Stimulated activated CD8-positive, alpha-beta memory T cell treated with anti-CD3 and anti-CD28 coated beads, Interleukin-15, amount 100 ng/mL, for 24 hours (primary cell): ENCODE measurements at places on chromosomes 12 and 14.

- DNase-seq = no peak
Observed at GRCh38 chr14:57464008-57464730, 29.5 kb downstream of the CCDC198 start.

DNA sequence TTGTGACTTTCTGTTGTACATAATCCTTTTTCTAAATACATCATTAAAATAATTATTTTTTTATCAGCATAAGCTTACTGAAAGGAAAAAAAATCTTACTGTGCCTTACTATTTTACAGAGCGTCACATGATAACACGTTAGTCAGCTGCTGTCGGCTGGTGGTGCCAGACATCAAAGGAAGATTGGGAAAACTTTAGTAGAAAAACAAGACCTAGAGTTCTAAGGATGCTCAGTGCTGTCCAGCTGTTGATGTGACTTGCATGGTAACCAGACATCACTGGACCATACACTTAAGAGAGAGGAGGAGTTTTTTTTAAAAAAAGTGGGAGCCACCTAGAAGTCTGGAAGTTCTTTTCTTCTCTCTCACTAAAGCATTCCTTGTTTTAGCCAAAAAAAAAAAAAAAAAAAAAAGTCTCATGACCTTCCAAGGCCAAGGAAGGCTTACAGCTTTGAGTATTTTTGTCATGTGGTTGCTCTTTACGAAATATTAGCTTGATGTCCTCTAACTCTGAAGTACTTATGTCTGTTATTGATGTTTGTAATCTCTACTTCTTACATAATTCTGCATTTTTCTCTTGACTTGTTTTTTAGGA is 4.5 kb downstream of the RASSF8 start:
- DNase-seq = no peak

- no peak for DNase-seq
Observed at GRCh38 chr14:32637582-32637981, 301.1 kb upstream of the NPAS3 start.

- DNase-seq = no peak
Observed at GRCh38 chr12:125228519-125229260, 163.5 kb downstream of the AACS start.

DNA sequence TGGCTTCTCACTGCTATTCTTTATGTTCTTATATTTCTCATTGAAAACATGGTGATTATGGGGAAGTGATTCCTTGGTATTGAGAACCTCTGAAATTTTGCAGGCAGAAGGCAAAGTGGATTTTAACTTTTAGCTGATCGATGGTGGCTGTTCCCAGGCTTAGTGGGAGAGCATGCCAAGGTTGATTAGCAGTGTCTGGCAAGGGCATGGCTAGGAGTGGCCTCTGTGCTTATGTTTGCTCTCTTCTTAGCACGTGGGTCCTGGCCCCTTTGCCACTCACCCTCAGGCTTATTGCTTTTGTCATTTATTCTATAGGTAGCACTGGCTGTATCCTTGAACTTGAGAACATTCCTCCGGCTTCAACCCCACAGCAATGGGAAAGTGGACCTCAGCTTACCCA is 2.1 kb downstream of the MVK start:
- DNase-seq = no peak

- no peak for DNase-seq
Observed at GRCh38 chr12:59077575-59078426, 157.5 kb upstream of the LRIG3 start.

GRCh38 chr12:30219047-30219446 is 435.3 kb upstream of the TMTC1 start:
- DNase-seq = no peak

GRCh38 chr12:59699421-59700152 is 103.8 kb downstream of the SLC16A7 start:
- no peak for DNase-seq

- DNase-seq = no peak
Observed at GRCh38 chr14:88017535-88017934, 12.6 kb downstream of the GPR65 start.

DNA sequence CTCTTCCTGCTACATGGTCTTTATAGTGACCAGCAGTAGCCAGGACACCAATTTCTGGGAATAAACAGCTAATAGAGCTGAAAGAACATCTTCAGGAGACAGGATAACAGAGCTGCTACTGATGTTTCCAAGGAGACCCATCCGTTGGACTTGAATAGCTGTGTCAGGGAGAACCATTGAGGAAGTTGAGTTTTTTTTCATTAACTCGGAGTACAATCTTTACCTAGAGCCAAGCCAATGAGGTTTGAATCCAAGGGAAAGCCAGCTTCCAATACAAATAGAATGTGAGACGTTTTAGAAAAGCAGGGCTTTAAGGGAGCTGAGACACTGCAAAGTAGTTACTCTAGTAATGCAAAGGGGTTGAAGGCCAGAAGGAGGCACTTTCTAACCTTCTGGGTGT is 136.1 kb upstream of the FRMD6 start:
- no peak for DNase-seq

DNA sequence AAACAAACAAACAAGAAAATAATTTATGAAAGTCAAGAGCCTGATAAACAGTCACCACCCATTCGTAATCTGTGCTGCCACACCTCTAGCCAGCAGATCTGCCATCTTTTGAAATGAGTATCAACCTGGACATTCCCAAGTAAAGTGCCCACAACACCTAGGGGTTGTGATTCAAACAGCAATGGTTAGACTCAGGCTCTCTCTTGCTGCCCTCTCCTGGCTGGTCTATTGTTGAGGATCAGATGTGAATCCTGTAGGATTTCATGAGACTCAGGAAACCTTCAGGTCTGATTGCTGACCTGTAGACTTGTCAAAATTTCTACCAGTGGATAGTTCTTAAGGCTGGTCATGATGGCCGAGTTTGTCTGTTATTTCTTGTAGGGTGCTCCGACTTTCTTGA is 26.8 kb downstream of the DGLUCY start:
- no peak for DNase-seq

DNA sequence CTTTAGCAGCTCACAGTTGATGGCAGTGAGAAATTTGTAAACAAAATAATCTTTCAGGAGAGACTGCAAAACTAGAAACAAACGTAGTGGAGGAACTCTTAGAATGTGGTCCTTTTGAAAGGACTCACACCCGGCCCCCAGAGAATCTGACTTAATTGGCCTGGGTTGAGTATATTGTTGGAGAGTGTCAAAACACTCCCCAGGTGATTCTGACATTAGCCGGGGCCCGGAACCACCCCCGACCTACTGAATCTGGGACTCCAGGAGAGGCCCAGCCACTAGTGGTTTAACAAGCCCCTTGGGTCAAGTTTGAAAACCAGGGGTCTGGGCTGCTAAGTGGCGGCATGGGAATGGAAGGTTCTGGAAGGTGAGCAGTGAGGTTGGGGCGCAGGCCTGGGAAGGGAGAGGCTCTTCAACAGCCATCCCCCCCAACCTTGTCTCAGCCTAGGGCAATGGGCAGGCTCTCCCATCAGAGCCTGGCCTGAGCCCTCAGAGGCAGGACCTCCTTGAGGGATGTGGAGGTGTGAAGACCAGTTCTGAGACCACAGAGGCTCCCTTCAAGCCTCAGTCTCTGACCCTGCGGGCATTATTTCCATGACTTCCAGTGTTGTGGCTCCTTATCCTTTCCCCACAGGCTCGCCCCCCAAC is 1.1 kb upstream of the ELK3 start:
- no peak for DNase-seq

GRCh38 chr12:50635364-50635763 is 128.5 kb upstream of the ATF1 start:
- DNase-seq = no peak

DNA sequence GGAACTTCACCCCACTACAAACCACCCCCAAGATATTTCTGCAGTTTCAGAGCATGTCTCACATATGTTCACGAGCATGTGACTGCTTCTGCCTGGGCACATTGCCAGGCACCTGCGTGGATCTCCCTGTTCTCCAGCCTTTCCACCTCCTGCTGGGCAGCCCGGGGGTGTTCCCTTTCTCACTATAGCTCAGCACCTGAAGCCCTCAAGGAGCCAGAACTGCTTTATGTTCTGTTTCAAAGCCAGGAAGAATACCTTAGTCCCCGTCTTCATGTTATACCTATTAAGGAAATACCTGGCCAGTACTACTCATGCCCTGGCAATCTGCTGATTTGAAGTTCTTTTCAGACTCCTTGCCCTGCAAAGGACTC is 4.2 kb upstream of the FGF6 start:
- no peak for DNase-seq

- DNase-seq = no peak
Observed at GRCh38 chr12:102374190-102374589, 106.2 kb downstream of the IGF1 start.
